T-helper 1 cell (primary cell): ENCODE measurements at places on chromosomes 5 and 9.

GRCh38 chr5:56080375-56081052, 85.8 kb upstream of the IL6ST start:
- DNase-seq = peak; percentile 40

DNA sequence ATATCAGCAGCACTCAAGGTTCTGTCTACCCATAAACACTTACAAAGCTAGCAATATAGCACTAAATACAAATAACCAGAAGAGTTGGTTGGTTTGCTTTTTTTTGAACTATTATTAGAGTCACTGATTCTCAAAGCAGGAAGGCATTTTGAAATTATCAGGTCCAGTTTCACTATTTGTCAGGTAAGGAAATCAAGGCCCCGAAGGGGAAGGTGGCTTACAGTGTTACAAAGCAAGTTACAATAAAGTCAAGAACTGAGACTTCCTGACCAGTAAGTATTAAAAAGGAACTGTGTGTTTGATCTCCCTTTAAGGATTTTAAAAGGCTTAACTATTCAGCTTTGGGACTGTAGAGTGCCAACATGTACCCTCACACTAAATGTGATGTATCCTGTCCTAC, 10.8 kb downstream of the C5orf15 start:
- no peak for DNase-seq

DNA sequence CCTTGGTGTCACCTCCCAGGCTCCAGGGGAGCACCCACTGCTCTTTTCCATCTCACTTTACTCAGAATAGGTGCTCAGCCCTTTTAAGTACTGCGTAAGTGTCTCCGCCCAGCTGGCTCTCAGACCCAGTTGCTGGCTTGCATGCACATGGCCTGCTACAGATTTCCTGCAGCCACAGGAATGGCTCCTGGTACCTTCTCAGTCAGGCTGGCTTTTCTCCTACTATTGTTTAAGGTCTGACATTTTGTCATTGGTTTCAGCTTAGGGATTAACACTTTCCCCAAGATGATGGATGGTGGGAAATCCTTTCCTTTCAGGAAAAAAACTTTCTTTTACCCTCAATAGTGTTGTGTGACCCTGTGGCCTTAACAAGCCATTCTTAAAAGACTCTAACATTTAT, 1652.3 kb upstream of the WWC1 start:
- no peak for DNase-seq

DNA sequence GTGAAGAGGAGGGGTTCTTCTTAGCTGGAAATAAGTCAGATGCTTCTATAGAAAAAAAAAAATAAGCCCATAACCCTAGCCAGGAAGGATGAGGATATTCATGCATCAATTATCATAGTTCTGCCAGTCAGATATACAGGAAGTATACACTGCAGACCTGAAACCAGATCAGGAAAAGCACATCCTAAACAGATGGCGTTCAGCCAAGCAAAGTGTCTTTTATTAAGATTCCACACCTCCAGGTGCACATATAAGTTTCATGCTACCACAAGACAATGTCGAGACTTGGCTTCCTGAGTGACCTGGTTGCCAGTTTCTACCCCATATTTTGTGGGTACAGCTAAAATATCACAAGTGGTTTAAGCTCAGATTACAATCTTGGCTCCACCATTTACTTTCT, 108.3 kb downstream of the CETN3 start:
- DNase-seq = no peak

DNA sequence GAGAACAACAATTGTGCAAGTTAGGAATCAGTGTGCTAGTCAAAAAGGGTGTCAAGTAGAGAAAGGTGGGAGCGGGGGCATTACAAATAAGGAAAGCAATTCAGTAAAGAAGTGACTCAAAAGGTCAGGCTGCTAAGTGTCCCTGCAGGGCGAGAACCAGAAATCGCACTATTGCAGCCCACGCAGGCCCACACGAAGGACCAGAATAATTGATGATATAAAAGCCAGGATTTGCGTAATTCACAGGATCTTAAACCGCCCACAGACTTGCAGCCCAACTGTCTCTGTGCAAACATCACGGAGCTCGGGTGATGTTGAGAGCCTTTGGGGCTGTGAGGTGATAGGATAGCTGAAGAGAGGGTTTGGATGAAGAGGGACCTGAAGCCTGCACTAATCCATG, 349.0 kb downstream of the BRINP1 start:
- no peak for DNase-seq

DNA sequence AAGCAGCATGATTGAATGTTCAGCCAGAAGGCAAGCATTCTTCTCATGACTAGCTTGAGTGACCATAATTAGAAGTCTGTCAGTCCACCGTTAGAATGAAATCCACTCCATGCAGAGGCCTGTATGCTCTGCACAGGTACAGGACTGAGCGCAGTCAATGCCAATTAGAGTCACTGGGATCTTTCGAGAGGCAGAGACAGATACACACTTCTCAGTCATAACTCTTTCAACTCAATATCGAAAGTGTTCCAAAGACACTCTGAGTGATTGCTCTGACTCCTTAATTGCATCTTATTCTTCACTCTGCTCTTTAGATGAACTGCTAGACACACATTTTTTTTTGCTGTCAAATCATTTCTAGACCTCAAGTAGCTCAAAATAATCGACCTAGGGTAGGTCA, 203.6 kb downstream of the GABRB2 start:
- no peak for DNase-seq

- peak; percentile 76 for DNase-seq
Observed at GRCh38 chr5:43008363-43009153, 31.6 kb downstream of the ANXA2R start.

DNA sequence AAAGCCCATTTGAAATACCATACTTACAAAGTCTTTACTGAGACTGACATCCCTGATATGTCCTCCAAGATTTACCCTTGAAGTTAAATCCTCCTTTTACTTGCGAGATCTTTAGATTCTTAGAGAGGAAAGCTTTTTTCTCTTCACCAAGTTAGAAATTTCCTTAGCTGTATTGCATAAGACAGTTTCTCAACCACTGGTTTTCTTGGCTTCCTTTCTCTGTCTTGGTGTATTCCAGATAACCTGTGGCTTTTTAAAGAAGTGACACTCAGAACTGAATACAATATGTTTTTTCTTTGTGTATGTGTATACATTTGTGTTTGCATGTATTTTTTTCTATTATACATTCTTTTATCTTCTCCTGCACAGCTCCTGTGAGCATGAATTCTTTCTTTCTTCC, 65.0 kb downstream of the SNCAIP start:
- no peak for DNase-seq

DNA sequence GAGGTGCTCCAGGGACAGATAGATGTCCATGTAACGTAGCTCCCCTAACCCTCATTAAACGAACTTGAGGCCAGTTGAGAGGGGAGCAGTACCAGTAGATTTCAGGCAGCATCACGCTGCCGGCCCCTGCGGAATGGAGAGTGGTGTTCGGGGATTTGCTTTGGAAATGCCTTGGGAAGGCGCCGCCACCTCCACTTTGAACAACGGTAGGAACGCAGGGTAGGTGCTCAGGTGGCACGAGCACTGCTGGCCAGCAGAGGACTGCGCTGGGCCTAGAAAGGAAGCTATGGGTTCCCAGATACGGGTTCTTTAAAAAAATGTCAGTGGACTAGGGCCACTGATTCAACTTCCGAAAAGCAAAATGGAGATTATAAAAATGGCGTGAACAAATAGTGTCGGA, 271.8 kb downstream of the FANCC start:
- DNase-seq = no peak

- no peak for DNase-seq
Observed at GRCh38 chr5:140044041-140044440, 942 bp upstream of the NRG2 start.

DNA sequence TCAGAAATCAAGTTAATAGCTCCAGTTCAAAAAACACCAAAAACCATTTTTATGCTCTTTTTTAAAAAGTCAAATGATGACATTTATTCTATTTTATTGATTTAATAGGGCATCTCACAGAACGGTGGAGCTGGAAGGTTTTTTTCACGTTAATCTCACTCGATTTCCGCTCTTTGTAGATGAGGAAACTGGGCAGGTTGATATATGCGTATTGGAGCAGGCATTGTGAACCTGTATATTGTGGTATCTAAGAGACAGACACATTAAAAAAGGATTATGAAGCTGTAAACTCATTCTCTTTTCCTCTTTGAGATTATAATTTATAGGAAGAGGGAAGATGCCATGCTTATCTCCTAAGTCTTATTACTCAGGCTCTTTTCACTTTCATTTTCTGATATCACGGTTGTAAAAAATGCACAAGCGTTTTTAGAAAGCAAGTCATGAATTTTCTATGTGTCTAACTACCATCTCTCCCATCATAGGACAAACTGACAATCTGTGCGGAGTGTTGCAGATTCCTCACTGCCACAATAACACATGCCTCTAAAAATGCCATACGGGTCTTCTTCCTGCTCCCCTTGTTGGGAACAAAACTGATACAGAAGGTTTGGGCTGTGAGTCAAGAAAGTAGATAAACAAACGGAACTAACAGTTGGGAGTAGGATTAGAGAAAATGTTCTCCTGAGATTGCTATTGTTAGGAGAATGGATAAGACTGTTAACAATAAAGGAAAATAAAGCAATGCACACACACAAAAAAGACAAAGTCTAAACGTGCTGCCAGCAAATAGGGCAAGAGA, 1997.7 kb downstream of the MAT2B start:
- no peak for DNase-seq

- no peak for DNase-seq
Observed at GRCh38 chr5:62705022-62705421, 126.4 kb downstream of the LRRC70 start.

GRCh38 chr9:84123648-84124406, 143.2 kb downstream of the RMI1 start:
- DNase-seq = no peak

DNA sequence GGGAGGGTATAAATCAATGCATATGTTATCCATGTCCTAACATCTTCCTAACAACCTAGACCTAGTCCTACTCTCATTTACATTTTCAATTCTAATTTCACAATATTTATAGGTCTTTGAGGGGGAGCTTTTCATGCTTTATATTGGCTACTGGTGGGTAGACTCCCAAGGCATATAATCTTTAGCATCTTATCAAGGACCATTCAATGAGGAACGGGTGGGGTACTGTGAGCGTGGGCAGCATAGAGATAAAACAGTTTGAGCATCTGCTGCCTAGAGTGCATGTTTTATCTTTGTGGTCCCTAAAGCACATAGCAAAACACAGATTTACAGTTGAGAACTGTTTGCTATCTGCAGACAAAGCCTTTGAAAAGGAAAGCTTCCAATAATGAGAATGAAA, 427.6 kb upstream of the WWC1 start:
- DNase-seq = no peak

DNA sequence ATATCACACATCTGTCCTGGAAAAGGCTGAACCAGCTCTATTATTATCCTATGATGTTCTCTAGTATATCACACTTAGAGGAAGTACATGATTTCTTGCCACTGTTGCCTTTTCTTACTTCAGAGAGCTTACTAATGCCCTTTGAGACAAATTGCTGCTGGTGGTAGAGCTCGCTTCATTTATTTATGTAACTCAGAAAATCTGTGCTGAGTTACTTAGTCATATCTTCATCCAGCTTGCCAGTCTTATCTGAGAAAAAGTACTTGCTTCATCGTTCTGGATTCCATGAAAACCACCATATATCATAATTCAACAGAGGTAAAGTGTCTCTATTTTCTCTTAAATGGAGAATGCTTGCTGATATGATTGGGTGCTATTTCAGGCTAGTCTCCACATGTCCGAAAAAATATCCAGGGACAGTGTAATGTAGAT, 26.6 kb downstream of the PTPDC1 start:
- no peak for DNase-seq

GRCh38 chr5:15737036-15737821, 237.2 kb downstream of the FBXL7 start:
- no peak for DNase-seq

- no peak for DNase-seq
Observed at GRCh38 chr5:57037355-57037754, 85.4 kb upstream of the MIER3 start.

DNA sequence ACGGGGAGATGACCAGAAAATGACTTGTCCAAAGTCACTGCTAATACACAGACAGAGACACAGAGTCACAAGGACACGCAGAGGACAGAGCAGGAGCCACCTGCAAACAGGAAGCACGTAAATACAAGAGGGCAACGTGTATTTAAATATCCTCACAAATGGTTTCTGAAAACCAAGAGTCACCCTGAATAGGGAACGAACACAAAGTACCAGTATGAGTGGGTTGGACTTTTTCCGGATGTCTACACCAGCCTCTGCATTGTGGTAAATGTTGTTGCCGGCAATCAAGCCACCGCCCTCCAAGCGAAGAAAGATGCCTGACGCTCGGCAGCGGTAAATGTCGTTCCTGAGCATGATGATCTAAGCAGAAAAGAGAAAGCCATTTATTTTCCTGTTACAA, 44.5 kb downstream of the FBXO10 start:
- peak; percentile 49 for DNase-seq

- DNase-seq = no peak
Observed at GRCh38 chr5:149409268-149409948, 30.3 kb upstream of the IL17B start.

DNA sequence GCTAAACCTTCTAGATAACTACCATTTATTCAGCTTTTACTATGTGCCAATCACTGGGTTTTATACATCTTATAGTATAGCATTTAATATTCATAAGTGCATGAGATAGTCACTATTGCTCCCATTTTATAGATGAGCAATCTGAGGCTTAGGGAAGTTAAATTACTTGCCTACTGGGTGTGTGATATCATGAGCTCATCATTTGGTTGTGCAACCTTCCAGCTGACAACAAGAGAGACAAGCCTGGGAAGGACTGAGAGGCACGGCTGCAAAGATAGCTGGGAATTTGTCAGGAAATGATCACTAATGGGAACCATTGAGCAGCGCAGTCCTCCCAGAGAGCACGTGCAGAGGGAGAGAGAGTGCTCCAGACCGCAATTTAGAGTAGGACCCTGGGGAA, 481.6 kb upstream of the KIF2A start:
- DNase-seq = no peak

DNA sequence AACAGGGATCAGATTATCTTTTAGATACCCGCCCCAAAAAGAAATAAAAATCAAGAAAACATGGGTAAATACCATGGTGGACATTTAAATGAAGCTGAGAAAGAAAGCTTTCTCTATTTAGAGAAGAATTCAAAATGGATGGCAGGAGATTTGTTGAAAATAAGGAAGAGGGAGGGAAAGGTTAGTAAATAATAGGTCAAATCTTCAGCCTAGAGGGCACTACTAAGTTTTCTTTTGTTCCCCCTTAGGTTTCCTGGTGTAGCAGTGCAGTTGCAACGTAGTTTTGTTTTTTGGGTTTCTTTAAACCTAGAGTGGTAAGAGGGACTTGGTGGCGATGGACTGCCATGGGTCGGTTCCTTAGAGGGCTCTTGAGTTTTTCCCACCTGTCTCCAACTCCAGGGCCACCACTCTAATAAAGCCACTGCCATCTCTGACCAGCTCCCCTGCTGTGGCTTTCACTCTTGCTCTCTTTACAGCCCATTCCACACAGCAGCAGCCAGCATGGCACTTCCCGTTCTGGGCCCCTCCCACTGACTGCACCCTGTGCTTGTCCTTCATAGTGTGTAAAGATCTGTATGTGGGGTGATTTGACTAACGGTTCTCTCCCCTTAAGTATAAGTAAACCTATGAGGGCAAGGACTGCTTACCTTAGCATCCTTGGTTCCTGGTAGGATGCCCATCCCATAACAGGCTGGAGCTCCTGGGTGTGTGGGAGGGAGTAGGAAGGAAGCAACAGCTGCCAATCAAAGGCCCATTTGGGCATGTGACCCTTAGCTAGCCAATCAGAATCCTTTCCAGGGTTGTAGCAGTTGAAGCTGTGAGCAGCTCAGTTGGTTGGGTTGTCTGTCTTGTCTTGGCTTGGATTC, 118.3 kb downstream of the SLC1A3 start:
- no peak for DNase-seq

GRCh38 chr9:114855488-114855887, 49.6 kb upstream of the TNFSF15 start:
- DNase-seq = no peak

- no peak for DNase-seq
Observed at GRCh38 chr9:125831616-125832015, 84.4 kb downstream of the PBX3 start.
